ENCODE measurements at places on chromosomes 7 and 10.

DNA sequence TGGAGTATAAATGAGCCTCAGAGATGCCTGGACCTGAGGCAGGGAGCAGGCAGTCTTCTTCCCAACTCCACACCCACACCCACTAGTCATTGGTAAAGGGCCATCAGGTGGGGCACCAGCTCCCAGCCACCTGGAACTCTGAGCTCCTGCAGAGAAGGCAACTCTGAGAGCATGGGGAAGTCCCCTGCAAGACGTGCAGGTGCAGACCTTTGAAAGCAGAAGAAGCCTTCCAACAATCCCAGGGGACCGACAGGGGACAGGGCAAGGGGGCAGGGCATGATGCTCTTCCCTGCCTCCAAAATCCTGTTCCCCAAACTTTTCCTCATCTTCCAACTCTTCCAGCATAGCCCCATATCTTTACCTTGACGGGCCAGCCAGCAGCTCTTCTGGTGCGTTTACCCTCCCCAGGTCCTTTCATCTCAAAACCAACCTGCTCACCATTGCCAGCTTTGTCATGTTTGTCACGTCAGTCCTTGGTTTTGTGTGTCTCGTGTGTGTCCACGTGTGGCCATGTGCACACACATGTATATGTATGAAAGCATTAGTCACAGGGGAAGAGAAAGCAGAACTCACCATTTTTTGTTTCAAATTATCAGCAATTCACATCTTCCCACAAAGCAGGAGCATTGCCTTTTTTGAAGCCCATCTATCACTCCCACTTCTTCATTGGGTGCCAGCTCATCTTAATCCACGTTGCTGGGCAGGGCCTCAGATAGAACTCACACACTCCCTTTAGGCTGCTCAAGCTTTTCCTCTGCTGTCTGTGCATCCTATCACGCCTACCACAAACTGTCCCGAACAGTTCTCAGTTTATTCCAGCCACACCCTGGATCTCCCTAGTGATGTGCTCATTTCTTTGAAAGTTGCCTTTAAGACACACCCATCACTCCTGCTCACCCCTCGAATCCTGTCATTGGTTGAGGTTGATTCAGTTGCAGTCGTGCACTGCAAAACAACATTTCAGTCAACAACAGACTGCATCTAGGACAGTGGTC lies 41.0 kb upstream of the AMPH start:
- DNase-seq, result no peak

GRCh38 chr7:138833596-138833995 lies 35.6 kb upstream of the ATP6V0A4 start:
- DNase-seq, result no peak

DNA sequence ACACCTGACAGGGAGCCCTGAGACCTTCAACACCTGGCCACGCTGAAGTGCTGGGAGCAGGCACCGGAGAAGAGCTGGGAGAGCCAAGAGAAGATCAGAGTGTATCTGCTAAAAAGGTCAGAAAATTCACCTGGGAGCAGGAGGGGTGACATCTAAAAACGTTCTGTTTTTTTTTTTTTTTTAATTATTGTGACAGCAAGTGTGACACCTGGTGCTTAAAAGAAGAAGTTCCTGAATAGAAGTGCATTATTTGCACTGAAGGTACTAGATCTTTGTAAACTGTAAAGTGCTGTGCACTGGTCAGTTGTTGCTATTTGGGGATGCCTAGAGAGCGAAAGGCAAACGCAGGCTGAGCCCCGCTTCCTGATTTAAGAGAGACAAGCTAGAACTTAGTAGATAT lies 422.0 kb downstream of the PLXNA4 start:
- DNase-seq, result no peak

- DNase-seq, result no peak
Observed at GRCh38 chr7:158672975-158673374, 31.6 kb downstream of the NCAPG2 start.

GRCh38 chr10:17428351-17429097 lies 25.9 kb downstream of the ST8SIA6 start:
- no peak for DNase-seq

GRCh38 chr7:40808378-40808942 lies 673.7 kb downstream of the SUGCT start:
- no peak for DNase-seq

GRCh38 chr10:34191406-34191805 lies 623.7 kb downstream of the PARD3 start:
- no peak for DNase-seq

- DNase-seq, result no peak
Observed at GRCh38 chr10:3066317-3067117, 831 bp upstream of the PFKP start.

- no peak for DNase-seq
Observed at GRCh38 chr7:23852988-23853387, 143.0 kb downstream of the STK31 start.

- DNase-seq, result no peak
Observed at GRCh38 chr10:92756201-92757065, 66.7 kb downstream of the HHEX start.

DNA sequence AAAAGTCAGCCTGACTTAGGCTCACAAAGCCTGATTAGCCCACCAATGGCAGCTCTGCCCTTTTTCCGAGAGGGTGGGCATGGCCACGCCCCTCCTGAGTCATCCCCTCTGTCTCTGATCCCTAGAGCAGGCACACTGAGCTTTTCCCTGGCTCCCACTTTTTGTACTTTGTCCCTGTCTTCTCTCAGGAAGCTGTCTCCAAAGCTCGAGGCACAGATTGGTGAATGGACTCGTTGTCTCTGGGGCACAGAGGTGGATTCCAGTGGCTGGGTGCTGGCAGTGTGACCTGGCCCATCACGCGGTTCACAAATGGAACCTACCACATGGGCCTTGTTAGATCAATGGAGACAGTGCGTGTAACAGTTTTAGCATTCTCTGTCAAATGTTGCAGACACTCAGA lies 313.5 kb downstream of the WDR37 start:
- no peak for DNase-seq

GRCh38 chr10:104103956-104104355 lies 18.0 kb upstream of the SFR1 start:
- no peak for DNase-seq

- DNase-seq, result no peak
Observed at GRCh38 chr7:81641873-81642272, 128.0 kb downstream of the HGF start.

DNA sequence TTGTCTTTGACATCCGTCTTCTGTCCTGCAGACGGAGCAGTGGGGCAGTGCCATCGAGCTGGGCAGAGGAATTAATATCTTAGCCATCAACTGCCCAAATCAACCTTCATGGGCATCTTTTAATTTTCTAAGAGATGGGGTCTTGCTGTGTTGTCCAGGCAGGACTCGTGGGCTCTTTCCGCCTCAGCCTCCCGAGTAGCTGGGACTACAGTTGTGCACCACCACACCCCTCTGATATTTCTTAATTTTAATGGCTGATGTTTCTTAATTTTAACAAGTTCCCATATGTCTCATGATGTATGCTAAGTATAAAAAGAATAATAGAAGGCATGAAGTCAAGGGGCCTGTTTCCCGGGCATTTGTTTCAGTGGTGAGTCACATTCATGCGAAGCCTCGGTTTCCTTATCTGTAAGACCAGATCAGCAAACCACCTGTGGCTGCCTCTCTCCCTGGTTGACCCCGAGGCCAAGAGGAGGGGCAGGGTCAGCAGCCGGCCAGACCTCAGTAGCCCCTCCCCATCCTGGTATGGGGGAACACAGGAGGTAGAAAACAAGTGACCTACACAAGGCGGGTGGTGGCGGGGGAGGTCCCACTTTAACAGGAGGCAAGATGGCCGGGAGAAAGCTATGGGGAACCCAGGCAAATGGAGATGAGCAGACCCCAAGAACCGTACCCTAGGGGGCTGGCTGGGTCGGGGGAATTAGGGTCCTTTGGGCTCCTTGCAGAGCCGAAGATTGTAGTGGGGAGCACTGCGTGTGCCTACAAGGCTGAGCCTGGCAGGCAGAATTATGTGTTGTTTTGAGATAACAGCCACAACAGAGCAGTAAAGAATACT lies 85.5 kb downstream of the CUX1 start:
- no peak for DNase-seq

GRCh38 chr10:116477986-116478664 lies 50.5 kb downstream of the PNLIPRP3 start:
- no peak for DNase-seq

DNA sequence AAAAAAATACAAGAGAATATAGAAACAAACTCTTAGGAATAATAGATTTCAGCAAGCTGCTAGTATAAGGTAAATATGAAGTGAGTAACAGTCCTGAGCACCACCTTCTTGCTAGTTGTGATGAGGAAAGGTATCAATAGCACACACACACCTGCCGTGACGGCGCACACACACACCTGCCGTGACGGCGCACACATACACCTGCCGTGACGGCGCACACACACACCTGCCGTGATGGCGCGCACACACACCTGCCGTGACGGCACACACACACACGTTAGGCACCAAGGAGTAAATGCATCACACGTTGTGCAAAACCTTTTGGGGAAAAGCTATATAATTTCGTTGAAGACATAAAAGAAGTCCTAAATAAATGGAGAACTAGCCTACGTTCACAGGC lies 4.7 kb upstream of the JAKMIP3 start:
- DNase-seq, result no peak

- DNase-seq, result no peak
Observed at GRCh38 chr7:30920584-30921539, 9.2 kb downstream of the AQP1 start.

- no peak for DNase-seq
Observed at GRCh38 chr7:108503112-108504026, 22.6 kb downstream of the PNPLA8 start.

DNA sequence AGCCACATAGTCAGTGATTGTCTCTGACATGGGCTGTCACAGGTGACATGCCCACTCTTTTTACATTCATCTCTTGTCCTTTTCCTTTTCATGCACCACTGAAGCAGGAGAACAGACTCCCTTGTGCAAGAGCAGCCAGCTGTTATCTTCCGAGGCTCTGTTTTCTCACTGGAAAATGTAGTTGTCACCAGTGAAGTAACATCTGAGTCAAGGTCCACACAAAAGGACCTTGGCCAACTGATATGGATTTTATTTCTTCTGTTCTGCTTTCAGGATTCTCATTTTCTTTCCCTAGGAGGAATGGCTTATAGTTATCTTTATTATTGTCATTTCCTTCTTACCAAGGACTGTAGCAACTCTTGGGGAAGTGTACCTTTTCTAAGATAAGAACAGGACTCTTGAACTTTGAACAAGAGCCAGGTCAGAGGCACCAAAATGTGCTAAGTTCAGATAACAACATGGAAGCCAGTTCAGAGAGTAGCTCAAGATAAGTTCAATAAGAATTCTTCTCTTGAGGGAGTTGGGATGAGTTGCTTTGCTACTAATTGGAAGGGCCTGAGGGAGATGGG lies 22.7 kb downstream of the AVPI1 start:
- no peak for DNase-seq

DNA sequence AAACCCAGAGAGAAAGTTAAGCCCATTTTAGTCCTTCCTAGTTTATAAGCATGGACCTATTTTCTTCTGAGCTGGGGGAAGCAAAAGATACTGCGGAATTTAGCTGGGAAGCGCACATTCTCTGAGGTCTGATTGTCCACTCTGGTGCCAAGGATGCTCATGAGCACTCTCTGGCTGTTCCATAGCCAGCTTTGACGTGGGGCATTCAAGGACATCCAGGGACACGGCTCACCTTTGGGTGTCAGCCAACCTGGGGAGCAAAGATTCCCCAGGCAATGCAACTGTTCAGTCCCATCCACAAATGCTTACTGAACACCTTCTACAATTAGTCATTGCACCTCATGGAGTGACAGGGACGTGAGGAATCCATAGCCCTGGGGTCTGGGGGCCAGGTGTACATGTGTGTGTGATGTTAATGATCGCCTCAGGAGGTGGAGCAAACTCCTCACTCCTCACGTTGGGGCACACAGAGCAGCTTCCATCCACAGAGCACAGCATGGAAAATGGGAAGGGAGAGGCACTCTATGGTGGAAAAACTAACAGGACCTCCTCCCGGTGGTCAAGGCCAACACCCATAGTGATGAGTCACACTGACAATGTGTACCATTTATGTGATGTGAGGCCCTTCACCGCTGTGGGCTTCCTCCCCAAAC lies 67.5 kb upstream of the IGFBP3 start:
- DNase-seq, result no peak

GRCh38 chr10:75234017-75234682 lies 1.6 kb downstream of the COMTD1 start:
- peak; percentile 80 for DNase-seq

- DNase-seq, result peak; percentile 32
Observed at GRCh38 chr7:7100432-7100849, 81.9 kb upstream of the C1GALT1 start.

- DNase-seq, result no peak
Observed at GRCh38 chr7:30752979-30753378, 1.0 kb downstream of the INMT start.

DNA sequence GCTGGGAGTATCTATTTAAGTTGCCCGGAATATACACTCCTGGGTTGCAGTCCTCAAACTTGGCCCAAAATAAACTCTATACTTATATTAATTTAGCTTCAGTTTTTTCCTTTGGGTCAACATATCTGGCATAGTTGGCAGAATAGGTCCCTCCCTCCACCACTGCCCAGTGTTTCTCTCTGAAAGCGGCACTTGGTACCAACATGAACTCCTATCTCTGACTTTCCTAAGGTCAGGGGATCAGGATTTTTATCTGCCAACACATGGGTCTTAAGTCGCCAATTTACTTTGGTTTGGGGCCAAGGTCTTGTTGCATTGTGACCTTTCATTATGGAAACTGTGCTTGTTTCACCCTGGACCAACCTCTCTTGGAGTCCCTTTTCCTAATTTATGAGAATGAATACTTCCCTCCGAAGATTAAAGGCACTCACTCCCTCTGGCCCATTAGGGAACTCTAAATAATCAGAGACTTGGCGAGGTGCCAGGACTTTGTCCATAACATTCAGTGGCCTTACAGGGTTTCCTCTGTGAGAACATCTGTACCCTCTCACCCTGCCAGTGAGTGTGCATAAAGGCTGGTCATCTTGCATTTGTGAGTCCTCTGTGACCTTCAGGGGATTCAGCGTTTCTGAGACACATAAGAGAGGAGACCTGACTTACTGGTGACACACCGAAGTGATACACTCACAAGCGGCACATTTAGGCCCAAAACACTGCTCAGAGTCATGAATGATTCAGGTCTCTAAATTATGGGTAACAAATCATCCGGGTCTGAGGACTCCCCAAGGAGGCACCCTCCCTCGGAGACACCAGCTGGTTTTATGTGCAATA lies 19.7 kb upstream of the FKBP9 start:
- DNase-seq, result no peak

DNA sequence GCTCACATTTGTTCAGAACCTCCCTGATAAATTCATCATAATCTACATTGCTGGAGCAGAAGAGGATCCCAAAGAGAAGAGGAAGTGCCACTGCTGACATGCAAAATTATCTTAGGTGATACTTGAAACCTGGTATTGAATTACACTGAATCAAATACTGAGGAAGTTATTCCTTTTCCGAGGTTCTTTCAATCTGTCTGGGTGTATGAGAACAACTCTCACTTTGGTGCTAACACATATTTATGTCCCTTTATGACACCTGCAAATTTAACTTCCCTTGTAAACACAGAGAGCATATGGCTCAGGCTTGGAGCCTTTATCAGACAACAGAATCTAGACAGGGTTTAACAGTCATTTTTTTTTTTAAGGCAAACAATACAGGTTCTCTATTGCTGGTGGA lies 131.4 kb downstream of the SRPK2 start:
- DNase-seq, result peak; percentile 17
